Neural crest cell (in vitro differentiated cells): ENCODE measurements at places on chromosomes 5 and 9.

- DNase-seq = no peak
Measured at GRCh38 chr9:37197158-37198038, 77.0 kb downstream of the ZCCHC7 start.

GRCh38 chr5:107032629-107033028, 638.1 kb downstream of the EFNA5 start:
- no peak for DNase-seq

GRCh38 chr9:21670374-21670773, 132.1 kb upstream of the MTAP start:
- DNase-seq = no peak

GRCh38 chr9:6305954-6306563, 22.1 kb upstream of the TPD52L3 start:
- no peak for DNase-seq

GRCh38 chr9:23220957-23221356, 605.1 kb downstream of the ELAVL2 start:
- DNase-seq = no peak

DNA sequence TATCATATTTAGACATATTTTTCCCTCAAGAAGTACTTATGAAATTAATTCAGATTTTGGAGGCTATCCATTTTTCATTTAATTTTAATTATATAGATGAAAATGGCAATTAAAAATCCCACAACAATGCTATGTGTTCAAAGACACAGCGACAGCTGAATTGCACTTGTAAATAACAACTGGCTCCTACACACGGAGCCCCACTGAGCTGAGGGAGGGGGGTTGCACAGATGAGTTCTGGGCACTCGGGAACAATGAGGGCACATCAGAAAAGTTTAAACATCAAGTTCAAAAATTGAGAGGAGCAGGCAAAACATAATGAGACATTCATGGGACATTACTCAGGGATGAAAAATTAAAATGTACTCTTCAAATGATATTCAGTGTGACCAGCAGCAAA, 104.9 kb downstream of the MARCHF3 start:
- no peak for DNase-seq

- DNase-seq = no peak
Measured at GRCh38 chr5:139795074-139796001, at the start of gene PSD2. PSD2 (plus strand) TSS chr5:139795808; CDS start chr5:139809441, 13,633 bp downstream.

GRCh38 chr9:91426123-91426745, 2.6 kb upstream of the NFIL3 start:
- no peak for DNase-seq

GRCh38 chr9:24986331-24986730, 440.6 kb upstream of the IZUMO3 start:
- no peak for DNase-seq

DNA sequence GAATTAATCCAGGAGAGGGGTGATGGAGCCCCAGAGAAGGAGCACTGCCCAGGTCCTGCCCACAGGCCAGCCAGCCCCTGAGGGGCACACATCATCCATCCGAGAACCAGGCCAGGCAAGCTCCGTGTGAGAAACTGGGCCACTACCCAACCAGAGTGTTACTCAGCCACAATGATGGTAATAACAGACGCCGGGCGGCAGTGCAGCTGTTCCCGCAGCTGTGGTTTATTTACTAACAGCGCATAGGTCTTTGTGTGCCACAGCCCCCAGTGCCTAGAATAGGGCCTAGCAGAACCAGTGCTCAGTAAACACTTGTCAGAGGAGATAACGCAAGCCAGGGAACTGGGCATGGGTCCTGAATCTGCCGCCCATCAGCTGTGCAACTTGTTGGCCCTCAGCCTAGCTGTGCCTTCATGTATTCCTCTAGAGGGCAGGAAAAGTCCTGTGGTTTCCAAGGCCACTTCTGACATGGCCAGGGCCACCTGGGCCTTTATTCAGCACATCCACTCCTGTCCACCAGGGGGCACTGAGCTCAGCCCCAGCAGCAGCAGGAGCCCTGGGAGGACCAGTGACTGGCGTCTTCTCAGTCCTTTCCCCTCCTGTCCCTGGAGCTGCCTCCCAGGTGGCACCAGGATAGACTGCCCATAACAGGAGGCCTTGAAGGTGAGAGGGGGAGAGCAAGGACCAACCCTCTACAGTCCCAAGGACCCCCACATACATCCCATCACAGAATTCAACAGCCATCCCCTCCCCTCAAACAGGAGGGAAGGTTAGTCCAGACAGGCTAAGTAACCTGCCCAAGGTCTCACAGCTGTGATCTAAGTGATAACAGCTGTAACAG, 2.1 kb downstream of the MXD3 start:
- DNase-seq = peak; percentile 61

GRCh38 chr5:131114754-131115153, 50.3 kb downstream of the HINT1 start:
- no peak for DNase-seq

- DNase-seq = no peak
Measured at GRCh38 chr9:133539991-133540697, 5.6 kb downstream of the ADAMTSL2 start.

GRCh38 chr9:469672-470551, 255.2 kb downstream of the DOCK8 start:
- DNase-seq = peak; percentile 84

GRCh38 chr5:107196500-107197059, 474.2 kb downstream of the EFNA5 start:
- no peak for DNase-seq

DNA sequence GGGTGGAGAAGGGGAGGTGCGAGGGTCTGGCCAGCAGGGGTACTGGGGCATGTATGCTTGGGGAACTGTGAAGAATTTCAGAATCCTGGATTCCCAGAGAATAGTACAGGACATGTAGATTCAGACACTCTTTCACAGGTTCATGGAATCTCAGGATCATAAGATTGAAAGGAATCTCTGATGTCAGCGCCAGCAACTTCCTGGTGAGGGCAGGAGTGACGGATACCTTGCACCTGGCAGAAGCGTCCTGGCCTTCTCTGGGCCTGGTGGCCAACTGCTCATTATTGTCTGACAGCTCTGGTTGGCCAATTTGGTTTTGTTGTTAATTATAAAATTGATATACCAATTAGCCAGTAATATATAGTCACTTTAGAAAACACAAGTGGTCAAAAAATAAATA, 6.9 kb downstream of the GM2A start:
- DNase-seq = no peak

DNA sequence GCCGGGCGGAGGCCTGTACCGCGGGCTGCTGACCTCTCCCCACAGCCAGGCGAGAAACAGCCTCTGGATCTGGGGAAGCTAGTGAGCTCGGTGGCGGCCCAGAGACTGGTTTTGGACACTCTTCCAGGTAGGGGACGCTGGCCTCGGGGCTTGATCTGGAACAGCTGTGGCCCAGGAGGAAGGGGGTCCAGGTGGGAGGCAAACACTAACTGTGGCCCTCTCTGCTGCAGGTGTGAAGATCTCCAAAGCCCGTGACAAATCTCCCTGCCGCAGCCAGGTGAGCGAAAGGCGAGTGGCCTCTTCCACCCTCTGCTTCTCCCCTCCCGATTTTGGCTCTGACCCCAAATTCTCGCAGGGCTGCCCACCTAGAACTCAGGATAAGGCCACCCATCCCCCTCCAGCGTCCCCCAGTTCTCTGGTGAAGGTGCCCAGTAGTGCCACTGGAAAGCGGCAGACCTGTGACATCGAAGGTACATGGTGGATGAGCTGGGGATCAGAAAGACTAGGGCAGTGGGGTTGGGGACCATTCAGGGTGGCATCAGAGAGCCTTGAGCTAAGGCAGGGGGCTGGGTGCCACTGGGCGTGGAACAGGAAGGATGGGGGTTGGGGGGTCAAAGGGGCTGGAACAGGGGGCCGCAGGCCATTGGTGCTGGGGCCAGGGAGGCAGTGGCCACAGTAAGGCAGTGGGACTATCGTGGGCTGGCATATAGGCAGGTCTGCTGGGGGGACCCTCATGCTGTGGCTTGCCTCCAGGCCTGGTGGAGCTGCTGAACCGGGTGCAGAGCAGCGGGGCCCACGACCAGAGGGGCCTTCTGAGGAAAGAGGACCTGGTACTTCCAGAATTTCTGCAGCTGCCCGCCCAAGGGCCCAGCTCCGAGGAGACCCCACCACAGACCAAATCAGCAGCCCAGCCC, 12.9 kb upstream of the SLC34A1 start:
- no peak for DNase-seq

DNA sequence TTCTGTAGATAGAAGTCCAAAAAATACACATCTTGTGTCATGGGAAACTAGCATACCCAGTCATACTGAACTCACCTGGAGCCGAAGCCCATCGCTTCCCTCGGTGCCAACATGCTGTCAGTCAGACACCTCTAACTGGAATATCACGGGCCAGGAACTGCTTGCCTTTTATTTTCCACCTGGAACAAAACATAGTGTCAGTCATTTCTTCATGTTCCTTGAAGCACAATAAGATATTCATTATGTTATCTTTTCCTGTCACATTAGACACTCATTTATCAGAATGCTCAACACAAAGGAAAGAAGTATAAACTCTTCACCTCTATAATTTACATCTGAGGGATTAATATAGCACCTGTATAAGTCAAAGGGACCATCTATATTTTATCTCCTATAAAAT, 674.4 kb downstream of the PTPRD start:
- DNase-seq = no peak

- peak; percentile 3 for DNase-seq
Measured at GRCh38 chr5:97245386-97245785, 62.3 kb upstream of the RIOK2 start.
